Activated naive CD4-positive, alpha-beta T cell treated with Interleukin-2 at 50 U/mL for 16 hours (primary cell): ENCODE measurements at places on chromosomes 1 and 21.

- no peak for DNase-seq
Observed at GRCh38 chr21:33684068-33684467, 41.8 kb downstream of the ITSN1 start.

- no peak for DNase-seq
Observed at GRCh38 chr1:30879940-30880677, 28.4 kb downstream of the SDC3 start.

- DNase-seq: no peak
Observed at GRCh38 chr1:25098717-25099116, 133.6 kb downstream of the SYF2 start.

DNA sequence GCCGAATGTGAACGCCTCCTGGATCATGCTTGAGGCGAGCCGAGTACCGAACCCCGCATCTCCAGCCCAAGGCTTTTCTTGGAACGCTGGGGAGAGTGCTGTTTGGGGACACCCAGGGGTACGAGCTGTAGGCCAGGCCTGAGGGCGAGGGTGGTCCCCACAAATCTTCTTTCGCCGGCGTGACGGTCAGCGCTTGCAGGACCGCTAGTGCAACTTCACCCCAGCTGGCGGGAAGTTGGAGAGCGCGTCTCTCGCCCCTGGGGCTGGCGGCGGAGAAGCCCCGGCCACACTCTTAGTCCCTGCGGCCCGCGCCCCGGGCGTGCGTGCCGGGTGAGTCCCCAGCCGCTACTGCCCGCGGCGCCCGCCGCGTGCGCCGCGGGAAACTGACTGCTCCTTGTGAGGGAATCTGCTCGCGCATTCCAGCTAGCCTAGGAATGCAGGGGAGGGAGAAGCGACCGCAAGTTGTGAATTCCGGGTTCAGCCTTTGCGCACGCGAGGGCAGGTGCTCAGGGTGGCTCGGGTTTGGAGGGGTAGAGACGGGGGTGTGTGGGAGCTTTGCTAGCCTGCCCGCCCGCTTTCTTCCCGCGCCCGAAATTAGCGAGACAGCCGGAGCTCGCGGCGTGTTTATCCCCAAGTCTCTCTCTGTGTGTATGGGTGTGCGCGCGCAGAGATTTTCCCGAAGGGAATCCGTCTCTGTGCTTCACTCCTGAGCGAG is 884 bp downstream of the LHX4 start:
- peak; percentile 7 for DNase-seq

GRCh38 chr1:83761167-83762038 is 237.5 kb downstream of the TTLL7 start:
- DNase-seq: no peak

- no peak for DNase-seq
Observed at GRCh38 chr1:23701996-23702395, 10.4 kb downstream of the RPL11 start.

GRCh38 chr1:53860967-53861411 is 22.9 kb upstream of the NDC1 start:
- peak; percentile 45 for DNase-seq

DNA sequence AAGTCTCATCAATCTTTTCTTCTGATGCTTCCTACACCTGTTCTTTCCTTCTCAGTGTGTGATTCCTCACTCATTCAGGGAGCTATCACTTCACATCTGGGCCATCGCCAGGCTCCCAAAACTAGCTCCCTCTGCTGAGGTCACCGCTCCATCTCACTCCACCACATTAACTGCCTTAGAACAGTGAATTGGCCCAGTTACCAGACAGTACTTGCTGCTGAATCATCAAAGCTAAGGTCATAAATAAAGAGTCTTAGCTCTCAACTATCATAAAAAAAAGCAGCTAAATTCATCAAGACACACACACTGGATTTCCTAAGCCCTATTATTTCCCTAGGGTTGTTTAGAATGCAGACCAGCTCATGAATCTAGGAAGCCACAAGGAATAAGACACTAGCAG is 18.8 kb upstream of the SRM start:
- no peak for DNase-seq

DNA sequence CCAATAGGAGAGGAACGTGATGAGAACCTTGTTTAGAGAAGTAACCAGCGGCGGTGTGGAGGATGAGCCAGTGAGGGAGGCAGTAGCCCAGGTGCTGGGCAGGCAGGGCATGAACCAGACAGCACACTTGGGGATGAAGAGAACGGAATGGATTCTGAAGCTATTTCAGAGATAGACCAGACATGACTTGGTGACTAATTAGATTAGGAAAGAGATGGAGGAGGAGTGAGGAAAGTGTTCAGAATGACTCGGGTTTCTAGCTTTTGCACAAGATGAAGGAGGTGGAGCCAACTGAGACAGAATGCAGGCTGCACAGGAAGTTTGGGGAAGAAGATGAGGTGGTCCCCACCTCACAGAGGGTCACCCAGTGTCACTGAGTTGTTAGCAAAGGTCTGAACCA is 5.1 kb downstream of the PEF1 start:
- DNase-seq: no peak

GRCh38 chr1:21669258-21670058 is at the start of gene RAP1GAP:
Gene RAP1GAP (minus strand): TSS chr1:21669357. CDS start chr1:21620032, 49,325 bp downstream.
- DNase-seq: peak; percentile 41

DNA sequence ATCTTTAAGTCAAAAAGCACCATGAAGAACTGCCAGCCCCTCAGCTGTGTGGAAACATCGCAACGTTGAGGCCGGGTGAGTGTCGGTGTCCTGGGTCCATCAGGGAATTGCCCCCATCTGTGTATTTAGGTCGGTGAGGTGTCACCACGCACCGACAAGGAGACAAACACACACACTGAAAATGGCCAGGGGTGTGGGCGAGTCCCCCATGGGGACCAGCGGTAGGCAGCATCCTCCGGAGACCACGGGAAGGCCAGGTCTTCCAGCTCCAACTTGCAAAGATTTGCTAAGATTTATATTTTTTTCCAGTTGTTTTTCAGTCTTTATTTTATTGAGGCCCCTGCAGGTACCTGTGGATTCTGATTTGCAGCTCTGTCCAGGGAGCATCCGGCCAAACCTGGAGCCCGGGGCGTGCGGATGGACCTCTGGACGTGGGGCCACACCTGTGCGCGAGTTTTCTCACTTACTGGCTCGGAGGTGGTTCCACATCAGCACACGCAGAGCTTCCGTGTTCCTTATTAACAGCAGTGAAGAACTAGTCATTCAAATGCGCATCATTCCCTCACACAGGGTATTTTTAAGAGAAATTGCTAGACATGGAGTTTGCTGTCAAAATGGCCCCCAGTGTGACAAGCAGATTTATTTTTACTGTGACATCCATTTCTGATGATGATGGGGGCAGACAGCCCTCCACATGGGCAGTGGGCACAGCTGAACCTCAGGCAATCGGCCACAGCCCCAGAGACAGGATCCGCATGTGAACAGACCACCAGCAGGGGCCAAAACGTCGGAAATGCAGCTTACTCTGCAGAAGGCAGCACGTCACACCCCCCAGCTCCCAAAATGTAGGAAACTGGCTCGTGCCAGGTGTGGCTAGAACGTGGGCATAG is 17.2 kb upstream of the SLC19A1 start:
- DNase-seq: no peak

DNA sequence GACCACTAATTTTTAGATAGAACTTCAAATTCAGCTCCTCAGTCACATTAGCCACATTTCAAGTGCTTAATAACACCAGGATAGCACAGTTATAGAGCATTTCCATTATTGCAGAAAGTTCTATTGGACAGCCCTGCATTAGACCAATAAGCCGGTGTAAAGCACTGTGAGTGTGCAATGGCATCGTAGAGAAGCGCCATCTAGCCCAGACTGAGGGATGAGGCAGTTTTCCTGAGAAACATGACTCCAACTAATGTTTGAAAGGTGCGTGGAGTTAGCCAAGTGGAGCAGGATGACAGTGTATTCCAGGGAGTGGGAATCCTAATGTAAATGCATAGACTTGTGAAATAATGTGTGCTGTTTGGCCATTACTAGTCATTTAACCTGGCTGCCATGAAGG is 7.7 kb downstream of the RPE65 start:
- DNase-seq: no peak

DNA sequence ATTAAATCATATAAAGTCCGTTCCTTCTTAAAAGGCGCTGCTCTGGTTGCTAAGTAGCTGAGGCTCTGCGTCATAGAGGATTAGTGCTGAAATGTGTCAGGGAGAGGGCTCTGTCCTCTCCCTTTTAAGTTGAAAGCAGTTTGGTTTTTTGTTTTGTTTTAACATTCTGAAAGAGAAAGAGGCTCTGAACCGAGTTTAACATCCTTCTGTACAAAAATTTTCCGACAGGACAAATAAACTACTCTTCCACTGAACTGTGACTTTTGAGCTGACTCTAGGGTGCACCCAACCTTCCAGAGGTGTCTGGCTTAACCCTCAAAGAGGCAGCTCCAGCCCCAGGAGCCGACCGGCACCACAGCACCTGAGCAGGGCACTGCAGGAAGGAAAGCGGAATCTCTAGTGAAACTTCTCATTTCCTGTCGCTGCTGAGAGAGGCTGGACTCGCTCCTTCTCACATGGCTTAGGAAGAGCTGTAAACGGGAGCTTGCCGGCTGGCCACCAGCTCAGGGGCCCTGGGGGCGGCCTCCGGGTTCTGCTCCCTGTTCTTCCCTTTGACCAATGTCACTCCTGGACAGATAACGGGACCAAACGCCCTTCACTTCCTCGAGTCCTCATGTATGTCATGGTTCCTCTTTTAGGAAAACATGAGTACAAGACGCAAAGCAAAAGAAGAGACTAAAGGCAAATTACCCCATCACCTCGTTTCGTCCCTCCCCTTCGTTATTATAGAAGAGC is 1.2 kb downstream of the VAV3 start:
- peak; percentile 49 for DNase-seq

GRCh38 chr1:228161362-228161761 is 4.2 kb upstream of the IBA57 start:
- DNase-seq: no peak

DNA sequence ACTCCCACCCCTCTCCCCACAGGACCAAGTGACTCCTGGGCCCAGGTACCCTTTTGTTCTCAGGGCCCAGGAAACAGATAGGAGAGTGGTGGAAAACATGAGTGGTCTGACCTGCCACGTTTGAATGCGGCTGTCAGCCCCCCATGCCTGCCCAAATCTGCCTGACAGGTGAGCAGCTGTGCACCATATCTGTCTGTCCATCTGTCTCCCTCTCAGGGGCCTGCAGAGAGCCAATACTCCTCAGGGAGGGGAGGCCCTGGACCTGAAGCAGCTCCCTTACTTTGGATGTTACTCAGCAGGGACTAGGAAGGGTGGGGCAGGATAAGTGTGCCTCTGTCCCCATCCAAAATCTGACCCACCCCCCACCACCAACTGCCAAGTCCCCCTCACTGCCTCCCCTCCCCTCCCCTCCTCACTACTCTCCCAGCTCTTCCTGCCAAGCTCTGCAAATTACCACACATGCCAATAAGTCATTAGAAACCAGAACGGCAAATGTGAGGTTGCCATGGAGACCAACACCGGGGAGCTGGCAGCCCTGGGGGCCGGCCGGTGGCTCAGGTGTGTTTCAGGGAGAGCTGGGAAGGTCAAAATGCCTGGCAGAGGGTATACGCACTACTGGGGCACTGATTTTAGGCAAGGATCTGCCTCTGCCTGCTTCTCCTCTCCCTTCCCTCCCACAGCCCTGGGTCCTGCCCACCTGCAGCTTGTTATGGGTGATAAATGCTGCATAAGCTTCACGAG is 11.5 kb downstream of the LRRN2 start:
- DNase-seq: no peak

GRCh38 chr1:117600966-117601365 is 4.9 kb upstream of the TENT5C start:
- DNase-seq: no peak

DNA sequence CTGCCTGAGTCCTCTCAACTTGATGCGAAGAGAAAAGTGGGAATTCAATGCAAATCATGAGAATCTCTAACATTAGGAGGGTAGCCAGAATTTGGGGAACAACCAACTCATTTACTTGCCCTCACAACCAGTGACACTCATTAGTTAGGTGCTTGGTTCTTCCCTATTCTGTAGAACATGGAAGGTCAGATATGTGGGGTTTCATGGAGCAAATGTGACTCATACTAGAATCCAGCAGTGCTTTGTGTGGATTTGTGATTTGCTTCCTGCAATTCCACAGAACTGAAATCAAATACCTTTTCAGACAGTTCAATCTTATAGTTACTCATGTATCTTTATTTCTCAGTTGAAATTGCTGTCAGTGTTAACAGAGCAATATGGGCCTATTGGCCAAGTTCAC is 6.9 kb upstream of the ETV3 start:
- DNase-seq: no peak

DNA sequence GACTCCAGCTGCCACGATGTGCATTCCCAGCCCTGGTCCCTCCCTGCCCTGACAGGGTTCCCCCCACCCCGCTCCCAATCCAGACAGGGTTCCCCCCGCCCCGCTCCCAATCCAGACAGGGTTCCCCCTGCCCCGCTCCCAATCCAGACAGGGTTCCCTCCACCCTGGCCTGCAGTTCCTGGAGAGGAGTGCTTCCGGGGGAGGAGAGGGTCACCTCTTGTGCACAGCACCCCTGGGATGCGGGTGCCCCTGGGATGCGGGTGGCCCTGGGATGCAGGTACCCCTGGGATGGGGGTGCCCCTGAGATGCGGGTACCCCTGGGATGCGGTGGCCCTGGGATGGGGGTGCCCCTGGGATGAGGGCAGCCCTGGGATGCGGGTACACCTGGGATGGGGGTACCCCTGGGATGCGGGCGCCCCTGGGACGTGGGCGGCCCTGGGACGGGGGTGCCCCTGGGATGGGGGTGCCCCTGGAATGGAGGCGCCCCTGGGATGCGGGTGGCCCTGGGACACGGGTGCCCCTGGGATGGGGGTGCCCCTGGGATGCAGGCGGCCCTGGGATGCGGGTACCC is 36.7 kb upstream of the SLC19A1 start:
- DNase-seq: no peak

GRCh38 chr1:116692879-116693278 is 25.3 kb upstream of the IGSF3 start:
- no peak for DNase-seq

GRCh38 chr1:62401034-62401760 is 35.7 kb upstream of the USP1 start:
- DNase-seq: no peak

DNA sequence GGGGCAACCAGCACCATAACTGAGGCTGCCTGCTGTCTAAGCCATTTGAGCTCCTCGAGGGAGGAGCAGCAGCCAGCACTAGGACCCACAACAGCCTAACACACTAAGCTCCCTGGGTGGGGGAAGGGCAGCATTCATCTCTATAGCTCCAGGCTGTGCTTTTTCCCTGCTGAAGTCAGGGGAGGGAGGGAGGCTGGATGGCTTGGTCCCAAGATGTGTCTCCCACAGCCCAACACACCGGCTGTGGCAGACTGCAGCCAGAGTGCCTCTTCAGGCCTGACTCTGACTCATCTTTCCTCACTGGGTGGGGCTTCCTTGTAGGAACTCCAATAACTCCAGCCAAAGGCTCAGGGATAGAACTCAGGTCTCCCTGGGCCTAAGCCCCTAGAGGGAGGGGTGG is 296.3 kb downstream of the PRDM2 start:
- no peak for DNase-seq
